ENCODE measurements at places on chromosomes 12 and 14.

- peak; percentile 94 for DNase-seq
These were observed 6.9 kb downstream of the PABPN1 start for GRCh38 chr14:23327947-23328744.

GRCh38 chr12:116600959-116601918 is 42.1 kb downstream of the MAP1LC3B2 start:
- no peak for DNase-seq

GRCh38 chr12:27635349-27635972 is 60.8 kb upstream of the REP15 start:
- DNase-seq, result peak; percentile 60

DNA sequence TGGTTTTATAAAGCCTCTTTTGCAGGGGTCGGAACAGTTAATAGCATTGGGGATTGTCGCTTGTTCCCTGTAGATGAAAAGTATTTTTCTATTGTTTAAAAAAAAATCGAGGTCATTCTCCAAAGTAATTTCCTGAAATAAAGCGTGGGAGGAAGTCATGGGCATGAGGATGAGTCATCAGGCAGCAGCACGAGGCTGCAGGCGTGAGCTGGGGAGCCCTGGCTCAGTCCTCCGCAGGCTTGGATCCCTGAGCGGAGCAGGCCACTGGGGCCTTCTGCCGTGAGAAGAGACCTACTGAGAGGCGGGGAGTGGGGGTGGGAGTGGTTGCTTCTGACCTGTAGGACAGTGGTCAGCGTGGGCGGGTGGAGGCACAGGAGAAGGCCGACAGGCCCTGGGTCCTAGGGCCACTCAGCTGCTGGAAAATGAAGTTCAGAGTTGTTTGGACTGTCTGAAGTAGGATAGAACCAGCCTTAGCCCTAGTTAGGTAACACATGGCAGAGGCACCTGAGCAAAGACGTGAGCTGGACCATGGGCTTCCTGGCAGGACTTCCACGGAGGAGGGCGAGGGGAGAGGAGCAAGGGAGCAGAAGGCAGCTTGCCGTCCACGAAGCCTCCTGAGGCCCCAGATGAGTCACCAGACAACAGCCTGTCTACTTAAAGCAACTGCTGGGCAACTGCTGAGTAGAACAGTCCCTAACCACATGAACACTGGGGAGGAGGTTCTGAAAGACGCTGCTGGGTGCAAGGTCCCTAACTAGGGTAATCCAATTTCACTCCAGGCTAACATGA is 21.1 kb upstream of the LGALS3 start:
- no peak for DNase-seq

DNA sequence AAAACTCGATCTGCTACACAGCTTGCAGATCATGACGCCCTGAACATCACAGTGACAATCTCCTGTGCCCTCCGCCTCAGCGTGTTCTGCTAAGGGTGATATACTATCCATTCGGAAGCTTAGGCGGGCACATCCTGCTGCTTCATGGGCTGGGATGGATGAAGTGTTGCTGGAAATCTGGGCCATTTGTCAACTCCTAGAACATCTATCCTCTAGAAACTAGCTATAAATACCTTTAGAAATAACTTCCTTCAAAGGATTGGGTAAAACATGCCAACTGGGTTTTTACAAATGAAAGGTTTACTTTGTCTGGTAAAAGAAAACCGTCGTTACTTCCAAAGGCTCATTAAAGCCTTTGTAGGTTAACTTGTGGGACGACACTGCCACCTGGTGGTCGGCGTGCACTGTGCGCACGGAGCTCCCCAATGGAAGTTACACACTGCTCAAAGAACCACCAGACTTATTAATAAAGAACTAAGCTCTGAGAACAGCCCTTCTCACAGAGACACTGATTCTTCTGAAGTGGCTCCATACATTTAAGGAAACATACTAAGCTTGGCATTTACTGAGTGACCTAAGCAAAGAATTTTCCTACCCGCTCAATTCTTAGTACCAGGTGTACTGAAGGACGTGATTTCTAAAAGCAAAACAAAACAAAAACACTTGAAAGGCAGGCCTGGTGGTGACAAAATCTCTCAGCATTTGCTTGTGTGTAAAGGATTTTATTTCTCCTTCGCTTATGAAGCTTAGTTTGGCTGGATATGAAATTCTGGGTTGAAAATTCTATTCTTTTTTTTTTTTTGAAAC is 21.6 kb upstream of the CACNA2D4 start:
- peak; percentile 95 for DNase-seq

DNA sequence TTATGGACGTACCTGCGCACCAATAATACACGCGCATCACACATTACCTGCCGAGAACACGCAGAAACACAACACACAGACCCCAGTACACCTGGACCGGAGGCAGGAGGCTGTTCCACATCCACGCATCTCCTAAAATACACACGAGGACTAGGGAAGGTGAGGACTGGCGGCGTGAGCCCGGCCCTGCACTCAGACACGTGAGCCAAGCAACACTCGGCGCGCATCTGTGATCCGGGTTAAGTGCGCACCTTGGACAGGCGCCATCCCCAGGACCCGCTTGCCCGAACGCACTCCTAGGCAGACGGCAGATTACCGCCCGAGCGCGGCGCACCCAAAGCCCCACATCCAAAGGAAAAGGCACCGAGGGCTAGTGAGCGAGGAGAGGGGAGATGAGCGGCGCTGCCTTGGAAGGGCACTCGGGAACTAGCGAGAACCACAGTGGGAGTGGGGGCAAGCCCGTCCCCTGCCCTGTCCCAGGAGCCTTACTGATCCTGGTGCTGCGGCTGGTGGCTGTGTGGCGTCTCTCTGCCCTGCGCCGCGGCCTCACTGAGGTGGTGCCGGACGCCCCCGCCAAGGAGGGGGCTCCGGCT is 417 bp downstream of the GLS2 start:
- DNase-seq, result peak; percentile 57

GRCh38 chr12:55039395-55040354 is 19.9 kb downstream of the NEUROD4 start:
- peak; percentile 38 for DNase-seq

- DNase-seq, result no peak
These were observed 205.2 kb downstream of the CACNA1C start for GRCh38 chr12:2258025-2258424.

GRCh38 chr12:73973486-73973885 is 564.1 kb upstream of the ATXN7L3B start:
- peak; percentile 49 for DNase-seq

Data from eye (tissue), 1 donor.